ENCODE measurements at places on chromosomes 3 and 15. TPM values are rescaled to one million over a fixed set of nuclear protein-coding genes. Genes with fewer than 3 reads are reported as not detected.

GRCh38 chr3:27532426-27533260 lies 48.5 kb upstream of the SLC4A7 start:
- no peak for DNase-seq

Gene CPN2
- total RNA-seq: not detected

DNA sequence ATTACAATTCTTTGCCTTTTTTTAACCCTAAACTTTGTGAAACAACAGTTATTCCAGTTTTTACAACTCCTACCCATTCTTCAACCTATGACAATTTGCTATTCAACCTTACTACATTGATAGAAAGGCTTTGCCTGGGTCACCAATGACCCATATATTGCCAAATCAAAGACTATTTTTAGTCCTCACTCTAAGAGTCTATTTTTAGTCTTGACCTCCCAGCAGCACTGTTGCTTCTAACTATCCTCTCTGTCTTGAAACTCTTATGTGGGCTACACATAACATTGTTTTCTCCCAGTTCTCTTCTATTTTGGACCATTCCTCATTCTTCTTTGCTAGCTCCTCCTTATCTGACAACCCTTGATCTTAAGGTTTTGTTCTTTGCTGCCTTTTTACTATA lies 71.4 kb downstream of the C3orf80 start:
- no peak for DNase-seq

GRCh38 chr3:81965696-81966095 lies 204.3 kb upstream of the GBE1 start:
- DNase-seq: no peak

DNA sequence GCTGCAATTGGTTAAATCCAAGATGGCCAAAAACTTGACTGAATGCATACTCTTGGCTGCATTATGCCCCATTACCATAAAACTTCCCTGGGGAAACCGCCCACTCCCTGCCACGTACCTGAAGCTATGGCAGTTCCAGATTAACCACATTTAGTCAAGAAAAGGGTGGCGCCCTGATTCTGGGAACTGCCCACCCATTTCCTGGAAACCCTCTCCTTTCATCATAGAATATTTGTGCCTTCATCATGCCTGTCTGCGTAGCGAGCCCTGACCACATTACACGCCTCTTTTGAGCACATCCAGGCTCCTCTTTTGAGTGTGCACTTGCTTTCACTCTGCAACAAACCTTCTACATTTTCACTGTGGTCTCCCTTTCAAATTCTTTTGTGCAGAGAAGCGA lies 5.2 kb downstream of the LINS1 start:
- DNase-seq: peak; percentile 69

Gene SCN11A
- total RNA-seq: not detected

GRCh38 chr15:51771773-51772172 lies 20.4 kb downstream of the TMOD2 start:
- DNase-seq: no peak

- DNase-seq: peak; percentile 62
Measured at GRCh38 chr3:4565809-4566501, 72.8 kb downstream of the ITPR1 start.

GRCh38 chr3:170128259-170128976 lies 53.1 kb downstream of the PHC3 start:
- no peak for DNase-seq

DNA sequence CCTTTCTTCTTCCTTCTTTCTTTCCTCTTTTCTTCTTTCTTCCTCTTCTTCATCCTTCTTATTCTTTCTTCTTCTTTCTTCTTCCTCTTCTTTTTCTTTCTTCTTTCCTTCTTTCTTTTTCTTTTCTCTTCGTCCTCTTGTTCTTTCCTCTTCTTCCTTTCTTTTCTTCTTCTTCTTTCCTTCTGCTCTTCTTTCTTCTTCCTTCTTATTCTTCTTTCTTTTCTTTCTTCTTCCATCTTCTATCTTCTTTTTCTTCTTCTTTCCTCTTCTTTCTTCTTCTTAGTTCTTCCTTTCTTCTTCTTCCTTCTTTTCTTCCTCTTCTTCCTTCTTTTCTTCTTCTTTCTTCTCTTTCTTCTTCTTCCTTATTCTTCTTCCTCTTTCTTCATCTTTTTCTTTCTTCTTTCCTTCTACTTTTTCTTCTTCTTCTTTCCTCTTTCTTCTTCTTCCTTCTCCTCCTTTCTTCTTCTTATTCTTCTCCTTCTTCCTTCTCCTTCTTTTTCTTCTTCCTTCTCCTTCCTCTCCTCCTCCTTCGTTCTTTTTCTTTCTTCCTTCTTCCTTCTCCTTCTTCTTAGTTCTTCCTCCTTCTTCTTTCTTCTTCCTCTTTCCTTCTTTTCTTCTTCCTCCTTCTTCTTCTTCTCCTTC lies 37.8 kb downstream of the SPG21 start:
- no peak for DNase-seq

DNA sequence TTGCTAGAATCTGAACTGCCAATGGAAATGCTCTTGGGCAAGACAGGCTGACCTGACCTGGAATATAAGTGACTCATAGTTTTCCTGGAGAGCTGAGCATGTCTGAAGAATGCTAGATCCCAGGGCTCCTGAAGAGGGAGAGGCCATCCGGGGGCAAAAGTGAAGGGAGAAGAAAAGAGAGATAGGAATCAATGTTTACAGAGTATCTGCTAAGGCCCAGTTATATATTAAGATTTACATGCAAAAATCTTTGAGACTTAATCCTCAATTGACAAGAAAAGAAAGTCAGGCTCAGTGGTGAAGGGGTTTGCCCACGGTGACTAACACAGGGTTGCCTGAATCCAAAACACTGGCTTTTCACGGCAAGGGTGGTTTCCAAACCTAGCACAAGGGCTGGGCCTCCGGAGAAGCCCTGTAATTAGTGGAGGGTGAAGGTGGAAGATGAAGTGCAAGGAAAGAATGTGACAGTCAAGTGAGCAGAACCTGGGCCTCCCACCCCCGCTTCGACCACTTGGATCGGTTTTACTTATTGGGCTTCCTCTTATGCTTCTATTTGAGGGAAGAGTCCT lies 91.7 kb upstream of the FGF12 start:
- peak; percentile 25 for DNase-seq

- DNase-seq: no peak
Measured at GRCh38 chr3:172317481-172317880, 130.8 kb downstream of the GHSR start.

Gene STRIT1
- total RNA-seq: not detected

GRCh38 chr3:158279609-158280008 lies 169.7 kb downstream of the RSRC1 start:
- DNase-seq: no peak

DNA sequence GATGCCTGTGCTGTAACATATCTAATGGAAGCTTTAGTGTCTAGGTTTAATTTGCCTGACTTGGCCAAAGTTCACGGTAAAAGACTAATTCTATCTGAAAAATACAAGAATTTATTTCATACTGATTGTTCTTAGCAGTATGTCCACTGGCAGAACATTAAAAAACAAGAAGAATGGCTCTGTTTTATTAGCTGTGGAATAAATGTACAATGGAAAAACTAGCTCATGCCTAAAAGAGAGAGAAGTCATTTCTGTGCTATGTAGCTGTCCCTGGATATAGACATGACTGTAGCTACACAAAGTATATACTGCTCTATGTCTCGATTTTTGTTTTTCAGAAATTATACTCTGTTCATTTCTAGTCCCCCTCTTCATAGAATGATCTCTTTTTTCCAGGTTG lies 13.9 kb upstream of the VGLL3 start:
- no peak for DNase-seq

Gene GOLGA8S
- total RNA-seq: not detected

DNA sequence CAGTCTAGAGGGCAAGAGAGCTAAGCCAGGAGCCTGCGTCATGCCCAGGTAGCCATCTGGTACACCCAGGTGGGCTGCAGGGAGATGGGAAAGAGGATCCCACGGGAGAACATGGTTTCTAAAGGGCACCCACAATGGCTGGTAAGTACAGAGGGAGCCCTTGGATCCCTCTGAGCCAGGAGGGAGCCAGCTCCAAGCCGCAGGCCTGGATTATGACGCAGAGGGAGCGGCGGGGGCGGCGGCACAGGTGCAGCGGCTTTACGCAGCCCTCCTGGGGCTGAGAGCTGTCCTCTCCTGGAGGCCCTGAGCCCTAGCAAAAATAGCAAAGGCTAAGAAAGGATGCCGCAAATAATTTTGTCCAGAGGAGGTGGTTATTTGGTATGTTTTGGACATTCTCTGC lies 2.8 kb downstream of the CAV3 start:
- no peak for DNase-seq

Gene IQCH
- 1.9 TPM for total RNA-seq

GRCh38 chr3:148319960-148320359 lies 377.7 kb upstream of the AGTR1 start:
- no peak for DNase-seq

- DNase-seq: no peak
Measured at GRCh38 chr3:191499307-191500080, 38.5 kb downstream of the PYDC2 start.

DNA sequence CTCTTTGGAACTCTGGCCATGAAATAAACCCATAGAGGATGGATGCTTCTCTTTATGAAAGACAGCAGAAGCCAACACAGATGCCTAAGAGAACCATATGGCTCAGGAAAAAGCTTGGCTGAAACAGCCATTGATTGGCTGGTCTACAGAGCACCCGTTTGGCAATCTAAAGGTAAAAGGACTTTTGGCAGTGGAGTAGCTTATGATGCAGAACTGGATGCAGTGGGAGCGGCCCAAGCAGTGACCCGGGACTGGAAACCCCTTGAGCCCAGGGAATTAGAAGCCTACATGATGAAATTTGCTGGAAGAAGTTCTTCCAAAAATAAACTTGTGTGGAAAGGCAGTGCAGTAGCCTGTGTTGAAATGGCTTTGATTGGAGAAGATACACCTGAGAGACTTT lies 360.2 kb downstream of the NR2F2 start:
- no peak for DNase-seq

- no peak for DNase-seq
Measured at GRCh38 chr3:27454914-27455313, 29.3 kb downstream of the SLC4A7 start.
